Gastroesophageal sphincter (tissue), 4 donors: ENCODE measurements at places on chromosomes 7 and 10.

DNA sequence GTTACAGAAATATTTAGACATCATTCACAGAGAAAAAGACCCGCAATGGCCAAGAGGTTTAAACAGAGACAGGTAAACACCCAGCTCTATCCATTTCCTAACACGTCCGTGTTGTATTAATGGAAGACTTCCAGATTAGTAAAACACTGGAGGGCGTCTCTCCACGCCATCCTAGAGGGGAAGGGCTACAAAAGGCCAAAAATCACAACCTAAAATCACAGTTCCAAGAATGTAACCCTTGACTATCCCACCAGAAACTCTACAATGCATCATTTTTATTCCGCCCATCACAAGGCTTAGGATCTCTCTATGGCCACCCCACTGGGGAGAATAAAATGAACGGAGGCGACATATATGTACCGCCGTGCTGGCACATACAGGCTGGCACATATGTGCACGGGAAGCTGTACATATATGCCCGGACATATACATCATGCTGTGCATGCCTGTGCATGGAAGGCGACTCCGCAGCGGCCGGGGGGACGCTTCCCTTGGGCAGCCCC lies 734 bp downstream of the PCLO start:
- H3K4me3 ChIP-seq: peak overlapping the region; percentile 63
- peak; percentile 5 for ATAC-seq
- H3K27me3 ChIP-seq: peaks cover 6% of the 10 kb centered on the region
- no peaks in the 10 kb centered on the region for H3K36me3 ChIP-seq

GRCh38 chr10:2439000-2439399 lies 628.3 kb upstream of the PFKP start:
- no peak overlapping the region for H3K4me3 ChIP-seq
- no peaks in the 10 kb centered on the region for H3K4me1 ChIP-seq
- peaks cover 5% of the 10 kb centered on the region for H3K27me3 ChIP-seq
- no peak for ATAC-seq
- no peak overlapping the region for H3K27ac ChIP-seq
- no peaks in the 10 kb centered on the region for H3K36me3 ChIP-seq

DNA sequence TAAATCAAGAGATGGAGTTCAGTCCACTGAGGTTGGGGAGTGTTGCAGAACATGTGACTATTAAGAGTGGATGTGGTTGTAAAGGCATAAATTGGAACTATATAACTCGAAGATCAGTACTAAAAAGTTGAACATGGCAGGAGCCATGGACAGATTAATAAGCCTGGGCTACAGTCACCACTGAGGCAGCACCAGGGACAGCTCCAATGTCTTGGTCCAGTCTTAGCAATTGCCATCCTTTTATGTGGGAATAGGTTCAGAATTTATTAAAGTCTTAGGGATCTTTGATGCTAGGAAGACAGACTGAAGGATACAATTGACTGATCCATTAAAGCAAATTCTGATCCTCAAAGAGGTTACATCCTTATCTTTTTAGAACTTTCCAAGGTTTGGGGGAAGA lies 156.6 kb downstream of the ADRA2A start:
- no peaks in the 10 kb centered on the region for H3K36me3 ChIP-seq
- no peak for ATAC-seq
- no peak overlapping the region for H3K27ac ChIP-seq
- H3K4me3 ChIP-seq: no peak overlapping the region
- no peaks in the 10 kb centered on the region for H3K4me1 ChIP-seq
- H3K27me3 ChIP-seq: peaks cover 1% of the 10 kb centered on the region

GRCh38 chr10:102310361-102311024 lies 65.2 kb downstream of the GBF1 start:
- H3K27me3 ChIP-seq: no peaks in the 10 kb centered on the region
- no peak overlapping the region for H3K4me3 ChIP-seq
- H3K4me1 ChIP-seq: peaks cover 30% of the 10 kb centered on the region
- no peaks in the 10 kb centered on the region for H3K36me3 ChIP-seq

DNA sequence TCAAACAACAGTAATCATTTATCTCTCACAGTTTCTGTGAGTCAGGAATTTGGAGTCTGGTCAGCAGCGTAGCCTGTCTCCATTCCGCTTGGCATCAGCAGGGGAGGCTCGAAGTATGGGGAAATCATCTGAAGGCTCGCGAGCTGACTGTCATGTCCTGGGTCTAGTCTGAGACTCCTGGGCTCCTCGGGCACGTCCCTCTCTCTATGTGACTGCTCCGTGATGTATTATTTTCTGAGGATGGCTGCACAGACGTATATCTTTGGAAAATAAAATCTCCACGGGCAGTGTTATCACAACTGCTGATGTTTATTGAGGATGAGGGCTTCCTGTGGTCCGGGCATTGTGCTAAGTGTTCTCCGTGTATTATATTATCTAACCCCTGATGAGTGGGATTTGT lies 23.3 kb upstream of the PCGF5 start:
- no peak overlapping the region for H3K4me3 ChIP-seq
- peaks cover 48% of the 10 kb centered on the region for H3K4me1 ChIP-seq
- ATAC-seq: peak; percentile 28
- H3K27me3 ChIP-seq: no peaks in the 10 kb centered on the region
- H3K27ac ChIP-seq: no peak overlapping the region

DNA sequence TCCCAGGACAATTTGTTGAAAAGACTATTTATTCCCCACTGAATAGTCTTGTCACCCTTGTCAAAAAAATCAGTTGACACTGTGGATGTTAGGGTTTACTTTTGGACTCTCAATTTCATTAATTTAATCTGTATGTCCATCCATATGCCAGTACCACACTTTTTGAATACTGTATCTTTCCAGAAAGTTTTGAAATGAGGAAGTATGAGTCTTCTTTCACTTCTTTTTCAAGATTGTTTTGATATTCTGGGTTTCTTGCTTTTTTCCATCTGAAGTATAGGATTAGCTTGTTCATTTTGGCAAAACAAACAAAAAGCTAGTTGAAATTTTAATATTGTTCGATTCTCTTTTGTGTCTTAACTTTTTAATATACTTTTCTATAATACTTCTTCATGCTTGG lies 21.7 kb downstream of the KLHDC10 start:
- no peaks in the 10 kb centered on the region for H3K36me3 ChIP-seq
- H3K27me3 ChIP-seq: no peaks in the 10 kb centered on the region
- H3K27ac ChIP-seq: no peak overlapping the region
- H3K4me1 ChIP-seq: peaks cover 24% of the 10 kb centered on the region

GRCh38 chr7:134943785-134944400 lies 42.4 kb upstream of the AGBL3 start:
- H3K4me3 ChIP-seq: no peak overlapping the region
- H3K27ac ChIP-seq: peak overlapping the region; percentile 86

DNA sequence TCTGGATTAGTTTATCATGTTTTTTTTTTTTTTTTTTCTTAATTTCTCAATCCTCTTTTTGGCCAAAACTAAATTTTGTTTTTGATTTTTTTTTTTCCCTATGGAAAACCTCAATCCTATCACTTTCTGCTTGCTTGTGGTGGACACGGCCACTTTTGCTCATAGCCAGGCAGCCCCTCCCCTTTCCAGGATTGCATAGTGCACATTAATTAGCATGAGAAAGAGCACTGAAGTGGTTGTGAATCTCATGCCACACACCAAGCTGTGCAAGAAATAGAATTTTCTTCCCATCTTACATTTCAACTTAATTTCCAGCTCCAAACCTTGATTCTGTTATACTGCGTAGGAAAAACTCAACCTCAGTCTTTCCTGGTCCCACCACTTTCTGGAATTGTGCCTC lies 34.6 kb downstream of the MGAM2 start:
- no peaks in the 10 kb centered on the region for H3K27me3 ChIP-seq
- H3K4me3 ChIP-seq: no peak overlapping the region

GRCh38 chr10:95406651-95407280 lies 116.0 kb upstream of the PDLIM1 start:
- H3K4me1 ChIP-seq: peaks cover 38% of the 10 kb centered on the region
- no peaks in the 10 kb centered on the region for H3K27me3 ChIP-seq
- H3K27ac ChIP-seq: peak overlapping the region; percentile 91
- peaks cover 3% of the 10 kb centered on the region for H3K36me3 ChIP-seq
- H3K4me3 ChIP-seq: no peak overlapping the region
- peak; percentile 44 for ATAC-seq

DNA sequence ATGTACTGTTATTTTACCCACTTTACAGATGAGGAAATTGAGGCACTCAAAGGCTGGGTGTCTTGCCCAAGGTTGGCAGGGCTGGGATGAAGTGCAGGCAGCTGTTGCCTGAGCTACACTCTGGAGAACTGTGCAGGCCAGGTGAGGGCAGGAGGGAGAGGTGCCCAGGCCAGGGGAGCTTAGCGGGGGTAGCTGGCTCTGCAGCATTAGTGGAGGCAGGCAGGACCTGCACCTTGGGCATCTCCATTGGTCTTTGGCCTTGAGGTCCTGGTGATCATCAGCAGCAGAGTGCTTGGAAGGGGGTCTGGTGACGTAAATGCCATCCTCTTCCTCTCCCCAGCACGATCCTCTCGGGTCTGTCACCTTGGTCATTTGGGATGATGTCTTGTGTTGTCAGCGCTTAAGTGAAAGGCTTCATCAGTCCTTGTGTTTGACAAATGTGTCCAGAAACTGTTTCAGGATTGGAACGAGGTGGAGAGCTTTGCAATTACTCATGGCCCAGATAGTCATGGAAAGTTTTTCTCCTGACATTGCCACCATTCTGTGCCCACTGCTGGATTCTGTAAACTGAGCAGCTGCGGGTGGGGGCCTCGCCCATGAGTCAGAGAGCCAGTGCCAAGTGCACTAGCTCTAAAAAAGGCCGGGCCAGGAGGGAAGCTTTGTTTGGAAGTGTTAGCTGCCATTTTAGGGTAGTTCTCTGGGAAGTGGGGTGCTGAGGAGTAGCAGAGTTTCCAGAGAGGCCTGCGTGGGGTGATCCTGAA lies 47.6 kb downstream of the TSPAN15 start:
- H3K36me3 ChIP-seq: no peaks in the 10 kb centered on the region
- peaks cover 79% of the 10 kb centered on the region for H3K4me1 ChIP-seq
- peak; percentile 68 for ATAC-seq
- peak overlapping the region; percentile 84 for H3K27ac ChIP-seq

DNA sequence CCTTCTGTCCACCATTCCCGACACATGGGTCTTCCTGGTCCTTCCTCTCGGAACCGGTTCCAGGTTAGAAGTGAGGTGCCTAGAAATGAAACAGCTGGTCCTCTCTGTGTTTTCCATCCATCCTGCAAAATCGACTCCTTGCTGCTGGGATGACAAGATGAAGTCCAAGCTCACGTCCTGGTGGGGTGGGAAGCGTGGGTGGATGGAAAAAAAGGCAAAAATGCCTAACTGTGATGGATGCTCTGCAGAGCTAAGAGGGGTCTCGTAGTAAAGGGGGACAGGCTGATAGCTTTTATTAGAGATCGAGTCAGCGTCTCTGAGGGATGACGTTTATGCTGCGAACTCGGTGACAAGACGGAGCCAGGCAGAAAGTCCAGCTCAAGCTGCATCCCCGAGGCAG lies 14.1 kb downstream of the CALML5 start:
- H3K27ac ChIP-seq: no peak overlapping the region
- no peak overlapping the region for H3K4me3 ChIP-seq
- no peaks in the 10 kb centered on the region for H3K27me3 ChIP-seq
- ATAC-seq: no peak

GRCh38 chr7:30727061-30727945 lies 24.6 kb upstream of the INMT start:
- no peaks in the 10 kb centered on the region for H3K36me3 ChIP-seq
- H3K27me3 ChIP-seq: no peaks in the 10 kb centered on the region
- H3K4me3 ChIP-seq: no peak overlapping the region
- H3K4me1 ChIP-seq: no peaks in the 10 kb centered on the region
- no peak for ATAC-seq

DNA sequence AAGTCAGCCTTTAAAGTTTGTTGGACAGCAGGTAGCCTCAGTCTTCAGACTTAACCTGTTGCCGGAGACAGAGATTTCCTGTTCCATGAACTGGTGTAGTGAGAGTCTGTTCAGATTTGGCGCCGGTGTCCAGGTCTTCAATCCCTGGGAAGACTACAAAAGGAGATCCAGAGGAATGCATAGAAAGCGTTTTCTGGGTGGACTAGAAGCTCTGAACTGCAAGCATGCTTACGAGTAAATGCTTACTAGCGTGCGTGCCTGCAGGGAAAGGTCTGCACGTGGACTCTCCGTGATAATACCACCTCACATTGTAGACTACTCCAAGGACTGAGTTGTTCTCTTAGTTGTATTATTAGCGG lies 878 bp downstream of the GLRX3 start:
- peak overlapping the region; percentile 94 for H3K4me3 ChIP-seq
- peaks cover 62% of the 10 kb centered on the region for H3K4me1 ChIP-seq
- ATAC-seq: no peak
- peak overlapping the region; percentile 91 for H3K27ac ChIP-seq
- peaks cover 13% of the 10 kb centered on the region for H3K36me3 ChIP-seq

- no peak for ATAC-seq
- H3K27me3 ChIP-seq: no peaks in the 10 kb centered on the region
- no peak overlapping the region for H3K4me3 ChIP-seq
- H3K27ac ChIP-seq: no peak overlapping the region
Measured at GRCh38 chr10:66283064-66283463, 642.8 kb upstream of the LRRTM3 start.

DNA sequence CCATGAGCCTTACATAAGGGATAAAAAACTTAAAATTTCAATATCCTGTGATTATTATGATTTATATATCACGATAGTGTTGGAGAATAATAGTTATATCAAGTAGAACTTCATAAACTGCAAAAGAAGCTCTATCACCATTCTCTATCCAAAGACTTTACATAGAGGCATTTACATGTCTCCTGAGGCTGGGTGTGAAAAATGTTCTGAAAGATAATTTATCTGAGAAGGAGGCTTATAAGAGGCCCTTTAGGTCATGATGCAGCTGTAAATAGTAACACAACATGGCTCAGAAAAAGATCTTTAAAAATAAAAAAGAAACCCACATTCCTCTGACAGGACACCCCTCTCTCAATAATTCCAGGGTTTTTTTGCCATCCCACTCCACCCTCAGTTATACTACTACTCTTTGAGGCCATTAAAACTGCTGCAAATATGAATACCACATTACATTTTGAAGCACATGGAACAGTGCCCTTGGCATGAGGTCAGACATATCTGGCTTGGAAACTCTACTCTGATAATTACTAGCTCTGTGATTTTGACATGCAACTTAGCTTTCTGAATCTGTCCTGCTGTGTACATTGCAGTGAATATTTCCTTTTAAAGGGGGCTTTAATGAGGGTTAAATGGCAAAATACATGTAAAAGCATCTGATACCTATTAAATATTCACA lies 55.5 kb downstream of the SLC16A12 start:
- H3K27me3 ChIP-seq: no peaks in the 10 kb centered on the region
- H3K36me3 ChIP-seq: no peaks in the 10 kb centered on the region
- H3K27ac ChIP-seq: peak overlapping the region; percentile 87
- peaks cover 56% of the 10 kb centered on the region for H3K4me1 ChIP-seq
- ATAC-seq: no peak
- H3K4me3 ChIP-seq: no peak overlapping the region

DNA sequence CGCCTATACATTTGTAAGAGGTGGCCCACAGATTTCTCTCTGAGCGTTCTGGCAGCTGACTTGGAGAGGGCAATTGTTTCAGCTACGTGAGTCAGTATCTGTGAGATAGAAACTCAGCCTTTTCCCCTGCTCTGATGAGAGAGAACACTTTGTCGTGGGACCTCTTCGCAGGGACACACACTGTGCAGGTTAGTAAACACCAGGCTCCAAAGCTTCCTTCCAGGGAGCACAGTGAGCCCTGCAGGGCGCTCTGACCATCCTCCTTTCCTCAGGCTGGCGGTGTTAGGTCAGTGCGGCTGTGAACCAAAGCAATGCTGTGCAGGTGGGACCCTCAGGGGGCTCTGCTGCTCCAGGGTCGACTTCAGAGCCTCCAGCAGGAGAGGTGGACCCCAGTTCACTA lies 152.2 kb upstream of the TCF7L2 start:
- peaks cover 9% of the 10 kb centered on the region for H3K4me1 ChIP-seq
- H3K27me3 ChIP-seq: no peaks in the 10 kb centered on the region
- ATAC-seq: no peak
- H3K4me3 ChIP-seq: no peak overlapping the region
